Keratinocyte (primary cell): ENCODE measurements at places on chromosomes 5 and 9.

- DNase-seq, result no peak
Observed at GRCh38 chr9:72185561-72185960, 36.3 kb downstream of the GDA start.

- peak; percentile 77 for DNase-seq
Observed at GRCh38 chr5:153551537-153552079, 61.1 kb downstream of the GRIA1 start.

DNA sequence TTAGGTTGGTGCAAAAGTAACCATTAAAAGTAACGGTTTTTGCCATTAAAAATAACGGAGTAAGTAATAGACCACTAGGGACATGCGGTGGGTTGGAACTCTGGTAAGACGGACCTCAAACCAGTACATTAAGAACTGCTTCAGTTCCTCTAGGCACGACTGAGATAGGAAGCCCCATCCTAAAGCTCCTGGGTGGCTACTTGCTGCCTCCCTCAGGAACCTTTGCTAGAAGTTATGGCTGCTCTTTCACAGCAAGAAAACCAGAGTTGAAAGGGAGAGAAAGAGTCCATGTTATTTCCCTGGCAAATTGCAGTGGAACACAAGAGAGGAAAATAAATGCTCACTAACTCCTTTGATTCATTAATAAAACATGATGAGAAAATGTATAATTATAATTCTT lies 47.6 kb downstream of the MCTP1 start:
- no peak for DNase-seq

GRCh38 chr5:167105941-167106340 lies 1185.5 kb upstream of the WWC1 start:
- DNase-seq, result no peak

DNA sequence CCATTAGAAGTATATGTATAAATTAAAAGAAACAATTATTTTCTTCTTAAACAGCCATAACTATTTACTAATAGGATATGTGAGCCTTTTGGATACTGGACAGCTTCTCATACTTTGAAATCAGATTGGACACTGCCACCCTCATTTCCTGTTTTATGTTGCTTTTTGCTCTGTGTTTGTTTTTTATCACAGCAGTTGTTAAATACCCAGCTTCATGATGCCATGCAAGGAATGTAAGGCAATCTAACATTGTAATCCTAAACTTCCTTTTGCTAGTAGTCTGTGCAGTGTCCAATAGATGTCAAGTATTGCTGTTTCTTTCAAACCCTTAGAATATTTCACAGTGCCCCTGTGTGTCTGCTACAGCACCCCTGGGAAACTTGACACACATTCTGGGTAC lies 56.2 kb downstream of the CNTLN start:
- no peak for DNase-seq
